ENCODE measurements at places on chromosomes 7 and 10. TPM values are rescaled to one million over a fixed set of nuclear protein-coding genes. Genes with fewer than 3 reads are reported as not detected.

UROS gene
- 54.1 TPM for polyA plus RNA-seq

GRCh38 chr10:15253951-15254807, 85.7 kb upstream of the NMT2 start:
- DNase-seq: no peak

- DNase-seq: no peak
Measured at GRCh38 chr10:3908183-3908582, 123.2 kb upstream of the KLF6 start.

GRCh38 chr7:92255308-92255707, 9.5 kb downstream of the ANKIB1 start:
- no peak for DNase-seq

DNA sequence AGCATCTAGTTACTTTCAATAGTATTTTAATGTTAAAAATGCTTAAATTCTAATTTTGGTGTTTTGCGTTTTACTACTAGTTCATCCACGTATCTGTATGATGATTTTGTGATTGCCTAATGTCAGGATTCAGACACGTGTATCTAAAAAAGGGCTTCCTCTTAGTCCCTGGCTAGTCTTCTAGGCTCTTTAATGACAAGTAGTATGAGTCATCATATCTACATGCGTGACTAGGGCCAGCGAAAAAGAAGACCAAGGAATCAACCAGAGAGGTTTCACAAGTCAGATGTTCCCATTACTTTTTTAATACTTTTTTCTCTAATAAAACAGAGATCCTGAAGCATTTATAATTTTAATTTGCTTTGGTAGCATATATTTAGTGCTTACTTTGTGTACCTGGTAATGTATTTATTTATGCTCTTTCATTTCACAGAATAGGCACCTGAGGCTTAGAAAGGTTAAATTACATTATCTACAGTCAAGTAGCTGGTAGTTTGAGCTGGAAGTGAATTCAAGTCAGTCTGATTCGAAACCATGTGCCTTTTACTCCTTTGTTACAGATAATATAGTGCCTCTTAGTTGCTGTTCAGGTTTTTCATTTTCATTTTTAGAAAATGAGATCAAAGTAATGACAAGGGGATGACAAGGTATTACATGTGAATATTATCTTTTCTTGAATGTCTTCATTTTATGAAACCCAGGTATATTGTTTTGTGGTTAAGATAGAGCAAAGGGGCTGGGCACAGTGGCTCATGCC, 140.3 kb downstream of the FOXP2 start:
- no peak for DNase-seq

DNA sequence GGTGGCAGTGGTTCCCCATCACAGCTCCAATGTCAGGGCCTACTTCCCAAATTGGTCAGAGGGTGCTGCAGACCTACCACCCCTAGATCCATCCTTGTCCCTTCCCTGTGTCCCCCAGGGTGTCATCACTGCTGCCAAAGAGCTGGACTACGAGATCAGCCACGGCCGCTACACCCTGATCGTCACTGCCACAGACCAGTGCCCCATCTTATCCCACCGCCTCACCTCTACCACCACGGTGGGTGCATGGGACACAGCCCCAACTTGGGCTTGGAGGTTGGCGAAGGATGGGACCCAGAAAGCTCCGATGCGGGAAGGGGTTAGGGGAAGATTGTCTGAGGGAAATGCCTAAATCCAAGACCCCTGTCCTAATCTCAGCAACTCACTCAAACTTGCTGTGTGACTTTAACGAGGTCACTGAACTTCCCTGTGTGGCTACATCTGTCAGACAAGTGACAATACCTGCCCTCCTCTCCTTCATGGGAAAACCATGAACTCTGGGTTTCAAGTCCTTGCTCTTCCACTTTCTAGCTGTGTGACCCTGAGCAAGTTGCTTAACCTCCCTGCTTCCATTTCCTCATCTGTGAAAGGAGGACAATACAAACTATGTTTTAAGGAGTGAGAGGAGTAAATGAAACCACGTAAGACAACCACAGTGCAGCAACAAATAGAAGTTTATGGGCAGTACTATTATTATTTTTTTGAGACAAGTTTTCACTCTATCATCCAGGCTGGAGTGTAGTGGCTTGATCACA, 4.9 kb upstream of the VSIR start:
- no peak for DNase-seq

DNA sequence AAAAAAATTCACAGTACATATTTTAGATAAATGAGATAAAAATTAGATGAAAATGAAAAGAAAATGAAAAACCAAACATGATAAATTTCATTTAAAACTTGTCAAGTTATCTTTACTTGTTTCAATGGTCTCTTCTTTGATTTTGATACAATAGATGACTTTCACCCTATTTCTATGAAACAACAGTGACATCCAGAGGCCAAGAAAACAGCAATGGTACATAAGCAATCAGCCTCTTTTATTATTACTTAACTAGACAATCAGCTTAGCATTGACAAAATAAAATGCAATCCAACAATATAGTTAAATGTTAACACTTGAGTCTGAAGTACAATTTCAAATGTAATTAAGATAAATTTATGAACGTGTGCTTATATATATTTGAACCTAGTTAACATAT, 74.8 kb upstream of the GPR37 start:
- no peak for DNase-seq

Measured in renal cortex interstitium (tissue), 15 donors.